ENCODE measurements at places on chromosomes 2 and 18.
A peak's percentile ranks its signal among the peaks of the same experiment; 100 is the strongest.

DNA sequence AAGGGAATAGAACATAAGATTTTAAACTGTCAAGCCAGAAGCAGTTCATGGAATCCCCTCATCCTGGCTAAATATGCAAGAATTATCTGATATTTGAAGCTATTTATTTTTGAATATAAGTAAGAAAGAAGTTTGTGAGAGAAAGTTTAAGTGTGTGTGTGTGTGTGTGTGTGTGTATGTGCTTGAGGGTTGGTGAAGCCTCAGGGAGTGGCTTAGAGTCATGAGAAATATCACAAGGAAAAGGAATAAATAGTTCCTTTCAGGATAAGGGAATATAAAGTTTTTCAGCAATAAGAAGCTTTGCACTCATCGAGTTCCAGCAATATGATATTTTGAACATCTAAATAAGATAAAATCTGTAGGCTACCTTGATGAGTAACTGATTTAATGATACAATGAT lies 359.6 kb downstream of the MEIS1 start:
- DNase-seq = no peak

- no peak for DNase-seq
These were observed 27.1 kb upstream of the FZD5 start for GRCh38 chr2:207796585-207797350.

DNA sequence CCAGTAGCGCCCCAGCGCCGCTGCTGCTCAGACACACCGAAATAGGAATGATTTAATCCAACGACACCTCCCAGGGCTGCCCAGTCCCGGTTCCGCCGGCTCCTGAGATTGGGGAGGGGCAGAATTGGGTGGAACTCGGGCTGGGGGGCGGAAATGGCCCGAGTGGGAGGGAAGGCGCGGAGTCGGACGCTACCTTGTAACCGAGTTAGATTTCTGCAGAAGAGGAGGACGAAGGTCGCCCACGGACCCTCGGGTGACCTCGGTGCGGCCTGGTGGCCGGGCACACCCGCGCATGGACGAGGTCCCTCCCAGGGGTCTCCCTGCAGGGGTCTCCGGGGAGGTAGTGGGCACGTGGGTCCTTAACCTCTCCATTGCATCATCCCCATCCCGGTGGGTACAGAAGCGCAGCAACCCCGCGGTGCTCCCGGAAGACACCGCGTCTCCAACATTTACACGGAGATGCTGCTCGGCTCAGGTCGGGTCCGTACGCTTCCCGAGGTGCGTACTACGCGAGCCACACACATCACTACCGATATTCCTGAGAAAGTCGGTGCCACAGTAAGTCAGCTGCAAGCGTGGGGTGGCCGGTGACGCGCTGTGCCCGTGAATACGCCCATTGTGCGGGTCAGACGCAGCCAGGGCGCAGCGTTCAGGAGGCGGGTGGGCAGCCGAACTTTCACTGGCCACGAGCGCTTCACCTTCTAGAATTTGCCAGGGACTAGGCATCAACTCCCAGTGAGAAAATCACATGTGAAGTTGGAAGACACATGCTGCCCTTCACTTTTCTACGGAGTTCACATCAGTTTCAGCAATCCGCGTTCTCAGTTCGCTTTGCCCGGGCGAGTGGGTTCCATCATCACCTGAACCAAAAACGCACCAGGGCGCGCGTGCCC lies 3.0 kb downstream of the ZNF516 start:
- no peak for DNase-seq

GRCh38 chr2:70921031-70921430 lies 14.7 kb upstream of the ATP6V1B1 start:
- no peak for DNase-seq

- DNase-seq = no peak
These were observed 51.4 kb downstream of the CCDC141 start for GRCh38 chr2:178998539-178998938.

- no peak for DNase-seq
These were observed 373 bp downstream of the EIPR1 start for GRCh38 chr2:3377279-3377611.

DNA sequence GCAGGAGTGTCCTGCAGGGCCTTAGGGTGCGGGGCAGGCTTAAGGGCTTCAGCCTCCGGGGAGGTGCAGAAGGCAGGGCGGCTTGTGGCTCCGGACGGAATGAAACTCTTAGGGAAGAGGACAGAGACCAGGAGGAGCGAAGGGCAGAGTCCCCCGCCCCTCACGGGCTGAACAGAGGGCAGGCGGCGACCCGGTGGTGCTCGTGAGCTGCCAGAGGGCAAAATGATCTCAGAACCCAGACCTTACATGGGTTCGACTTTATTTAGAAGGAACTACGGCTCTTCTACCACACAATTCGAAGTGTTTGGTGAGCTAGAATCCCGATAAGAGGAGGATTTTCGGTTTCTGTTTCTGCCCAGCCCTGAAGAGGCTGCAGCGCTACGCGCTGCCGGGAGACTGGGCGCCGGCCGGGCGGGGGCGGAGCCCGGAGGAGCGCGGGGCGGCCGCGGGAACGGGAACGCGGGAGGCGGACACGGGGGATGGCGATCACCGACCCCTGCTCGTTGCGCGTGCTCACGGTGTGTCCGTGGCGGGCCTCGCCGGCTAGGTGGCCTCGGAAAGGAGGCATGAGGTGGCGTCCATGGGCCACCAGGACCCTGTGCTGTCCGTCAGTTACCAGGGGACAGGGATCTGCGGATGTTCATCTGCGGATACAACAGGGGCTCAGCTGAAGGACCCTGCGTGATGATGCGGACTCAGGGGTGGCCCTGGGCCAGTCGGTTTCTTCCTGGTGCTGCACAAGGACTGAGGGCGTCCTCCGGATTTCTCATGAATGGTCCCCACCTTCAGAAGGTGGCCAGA lies 4.2 kb upstream of the SP100 start:
- DNase-seq = peak; percentile 69

DNA sequence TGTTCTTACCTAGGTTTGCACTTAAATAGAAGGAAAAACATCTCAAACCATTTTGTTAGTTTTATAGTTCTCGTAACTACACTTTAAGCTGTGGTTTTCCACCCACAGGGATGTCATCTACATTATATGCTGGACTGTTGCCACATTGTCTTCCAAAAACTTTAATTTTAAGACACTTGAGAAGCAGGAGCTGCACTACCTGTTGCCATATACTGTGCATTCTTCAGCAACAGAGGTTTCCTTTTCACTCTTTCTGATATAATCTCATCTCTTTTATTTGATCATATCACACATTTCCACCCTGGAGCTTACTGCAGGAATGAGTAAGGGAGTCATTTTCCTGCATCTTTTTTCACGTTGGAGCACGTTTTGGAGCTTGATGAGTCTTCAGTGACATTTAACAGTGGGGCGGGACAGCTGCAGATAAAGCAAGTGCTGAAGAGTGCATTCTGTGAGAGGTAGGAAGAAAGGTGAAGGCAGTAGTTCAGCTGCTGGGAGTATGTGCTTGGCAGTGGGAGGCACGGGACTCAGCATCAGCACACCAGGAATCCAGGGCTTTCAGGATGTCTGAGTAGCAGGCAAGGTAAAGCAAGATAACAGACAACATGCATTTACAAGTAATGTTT lies 3.8 kb downstream of the LIMS1 start:
- no peak for DNase-seq

- DNase-seq = no peak
These were observed 14.2 kb downstream of the SPR start for GRCh38 chr2:72901426-72901825.

DNA sequence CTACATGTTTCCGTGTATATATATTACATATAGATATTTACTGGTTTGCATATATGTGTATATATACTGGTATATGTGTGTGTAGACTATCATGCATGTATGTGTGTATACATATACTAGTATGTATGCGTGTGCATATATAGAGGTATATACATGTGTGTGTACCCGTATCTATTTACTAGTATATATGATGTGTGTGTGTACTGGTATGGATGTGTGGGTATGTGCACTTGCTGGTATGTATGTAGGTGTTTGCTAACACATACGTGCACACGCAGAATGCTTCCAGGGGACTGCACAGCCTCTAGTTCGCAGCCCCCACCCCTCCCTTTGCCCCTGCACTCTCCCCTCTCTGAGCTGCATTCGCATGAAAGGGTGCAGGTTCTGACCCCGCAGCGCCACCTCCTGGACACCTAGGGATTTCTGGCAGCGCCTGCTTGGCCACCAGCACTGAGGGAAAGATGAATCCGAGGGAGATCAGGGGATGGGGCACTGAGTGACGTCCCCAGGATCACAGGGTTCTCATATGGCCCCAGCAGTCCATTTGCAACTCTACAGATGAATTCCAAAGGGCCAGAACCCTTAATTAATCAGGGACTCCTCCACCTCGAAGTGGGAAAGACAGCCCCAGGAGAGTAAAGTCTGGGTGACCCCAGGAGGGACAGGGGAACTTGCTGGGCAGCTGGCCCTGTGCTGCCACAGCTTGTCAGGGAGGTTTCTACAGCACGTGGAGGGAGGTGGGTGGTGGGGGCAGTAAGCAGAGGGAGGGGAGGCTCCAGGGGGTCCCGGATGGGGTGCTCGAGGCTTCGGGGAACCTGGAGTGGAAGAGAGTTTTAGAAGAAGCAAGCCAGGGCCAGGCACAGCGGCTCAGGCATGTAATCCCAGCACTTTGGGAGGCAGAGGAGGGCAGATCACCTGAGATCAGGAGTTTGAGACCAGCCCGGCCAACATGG lies 66.8 kb upstream of the ASAP2 start:
- DNase-seq = peak; percentile 58

GRCh38 chr18:155688-156087 lies 2.7 kb upstream of the USP14 start:
- DNase-seq = no peak

DNA sequence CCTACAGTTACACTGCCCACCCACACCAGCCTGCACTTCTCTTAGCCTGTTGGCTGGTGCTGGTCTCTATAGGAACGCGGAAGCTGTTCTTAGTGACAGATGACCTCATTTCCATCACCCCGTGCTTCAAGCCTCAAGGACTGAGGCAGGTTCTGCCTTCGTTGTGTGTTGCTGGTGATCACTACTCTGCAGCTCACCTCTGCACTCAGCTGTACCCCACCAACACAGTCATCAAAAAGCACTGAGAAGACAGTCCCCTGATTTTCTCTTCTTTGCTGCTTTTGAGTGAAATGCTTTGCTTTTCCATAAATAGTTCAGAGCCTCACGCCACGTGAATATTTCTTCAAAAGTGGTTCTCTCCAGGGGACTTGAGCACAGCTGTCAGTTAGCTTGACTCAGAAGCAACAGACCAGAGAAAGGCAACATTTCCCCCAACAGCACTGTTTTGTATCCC lies 225.7 kb upstream of the CCDC150 start:
- no peak for DNase-seq

- no peak for DNase-seq
These were observed 107.3 kb upstream of the IL1R2 start for GRCh38 chr2:101884423-101884822.

GRCh38 chr2:12020833-12021469 lies 274.5 kb downstream of the LPIN1 start:
- DNase-seq = no peak

- DNase-seq = no peak
These were observed 586 bp upstream of the C2orf49 start for GRCh38 chr2:105336786-105337121.

DNA sequence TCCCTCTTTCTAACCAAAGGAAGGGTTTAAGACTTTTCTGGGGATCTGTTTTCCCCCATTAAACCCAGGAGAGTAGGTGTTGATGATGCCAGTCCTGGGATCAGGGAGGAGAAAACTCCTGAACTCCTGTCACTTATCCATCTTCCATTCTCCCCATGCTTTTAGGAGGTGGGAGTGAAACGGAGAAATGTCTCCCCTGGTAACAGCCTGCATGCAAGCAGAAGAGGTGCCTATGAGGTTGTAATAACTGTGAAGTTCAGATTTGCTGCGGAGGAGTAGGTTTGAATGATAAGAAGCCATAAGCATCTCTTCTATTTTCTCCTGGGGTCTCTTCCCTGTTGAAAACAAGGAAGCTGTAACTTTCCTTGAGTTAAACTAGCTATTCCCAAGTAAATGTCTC lies 150.8 kb downstream of the SLC4A3 start:
- DNase-seq = no peak

GRCh38 chr2:174546519-174547506 lies 50.8 kb downstream of the WIPF1 start:
- no peak for DNase-seq

- no peak for DNase-seq
These were observed 564 bp downstream of the MPV17 start for GRCh38 chr2:27322301-27322765.

DNA sequence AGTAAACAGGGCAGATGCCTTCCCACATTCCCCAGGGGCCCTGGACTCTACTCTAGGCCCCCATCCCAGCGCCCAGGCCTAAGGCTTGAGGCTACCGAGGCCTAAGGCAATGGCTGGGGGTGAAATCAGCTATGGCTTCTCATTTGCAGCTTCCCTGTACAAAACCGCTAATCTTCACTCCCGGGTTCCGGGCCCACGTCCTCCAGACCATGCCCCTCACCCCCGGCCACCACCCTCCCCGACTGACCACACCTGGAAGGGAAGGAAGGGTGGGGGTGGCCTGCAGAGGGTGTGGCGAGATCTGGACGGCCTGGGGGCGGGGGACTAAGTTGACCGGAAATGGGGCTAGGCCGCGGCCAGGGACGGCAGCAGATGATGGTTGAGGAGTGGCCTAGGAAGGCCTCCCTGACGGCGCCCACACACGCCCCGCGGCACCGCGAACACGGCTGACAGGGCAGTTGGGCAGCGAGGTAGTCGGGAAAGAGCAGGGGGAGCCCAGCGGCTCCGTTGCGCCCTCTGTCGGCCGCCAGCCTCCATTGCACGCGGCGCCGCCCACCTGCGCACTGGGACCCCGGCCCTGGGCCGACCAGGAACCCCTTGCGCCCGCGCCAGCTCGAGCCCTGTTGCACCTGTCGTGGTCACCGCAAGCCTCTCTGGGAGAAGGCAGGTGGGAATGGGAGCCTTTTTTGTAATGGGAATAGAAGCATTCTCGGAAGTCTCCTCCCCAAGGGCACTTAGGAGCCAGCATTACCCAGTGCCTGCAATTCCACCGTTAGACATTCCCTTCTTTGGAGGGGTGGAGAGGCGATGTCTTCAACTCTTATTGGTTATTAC lies 117.1 kb upstream of the STPG4 start:
- DNase-seq = peak; percentile 86

GRCh38 chr2:9419541-9419940 lies 3.8 kb downstream of the ITGB1BP1 start:
- no peak for DNase-seq

- no peak for DNase-seq
These were observed 60.8 kb downstream of the MFSD6 start for GRCh38 chr2:190468814-190469569.
